Right atrium auricular region (tissue), 2 donors: ENCODE measurements at places on chromosomes 6 and 20. TPM values are rescaled to one million over a fixed set of nuclear protein-coding genes. Genes with fewer than 3 reads are reported as not detected.

- no peak for DNase-seq
Measured at GRCh38 chr6:20242397-20242796, 30.1 kb upstream of the MBOAT1 start.

DNA sequence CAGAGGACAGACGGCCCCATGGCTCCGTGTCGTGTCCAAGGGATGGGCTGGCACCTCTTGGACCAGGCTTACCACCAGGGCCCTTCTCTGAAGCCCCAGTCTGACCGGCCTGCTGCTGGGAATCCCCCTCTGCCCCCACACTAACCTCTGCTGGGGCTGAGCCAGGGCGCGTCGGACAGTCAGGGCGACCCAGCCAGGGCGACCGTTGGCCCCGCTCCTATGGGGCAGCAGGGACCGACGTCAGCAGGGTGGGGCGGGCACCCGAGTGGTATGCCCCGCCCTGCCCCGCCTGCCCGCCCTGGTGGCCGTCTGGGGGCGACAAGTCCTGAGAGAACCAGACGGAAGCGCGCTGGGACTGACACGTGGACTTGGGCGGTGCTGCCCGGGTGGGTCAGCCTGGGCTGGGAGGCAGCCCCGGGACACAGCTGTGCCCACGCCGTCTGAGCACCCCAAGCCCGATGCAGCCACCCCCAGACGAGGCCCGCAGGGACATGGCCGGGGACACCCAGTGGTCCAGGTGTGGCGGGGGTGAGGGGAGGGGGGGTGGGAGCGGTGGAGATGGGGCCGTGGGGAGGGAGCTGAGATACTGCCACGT, at the start of gene SLC17A9:
SLC17A9 (plus strand) TSS at position 337 of the 595 bp plus-strand sequence; CDS start at position 459, 122 bp downstream.
- DNase-seq = peak; percentile 73

GRCh38 chr20:19440660-19441527, 228.5 kb downstream of the SLC24A3 start:
- no peak for DNase-seq

DNA sequence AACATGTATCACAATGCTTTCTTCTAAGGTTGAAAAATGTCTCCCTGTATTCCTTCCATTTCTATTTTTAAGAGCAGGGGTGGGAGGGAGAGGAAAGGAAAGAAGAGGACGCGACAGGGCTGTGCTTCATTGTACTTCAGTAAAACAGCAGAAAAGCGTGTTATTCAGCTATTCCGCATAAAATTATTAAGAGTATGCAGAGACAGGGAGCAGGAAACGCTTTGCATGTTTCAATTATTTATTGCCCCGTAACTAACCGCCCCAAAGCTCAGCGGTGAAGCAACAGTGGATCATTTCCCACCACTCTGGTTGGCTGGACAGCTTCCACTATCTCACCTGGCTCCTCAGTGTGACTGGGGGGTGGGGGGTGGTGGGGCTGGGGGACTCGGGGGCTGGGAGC, 188.9 kb downstream of the TTLL2 start:
- no peak for DNase-seq

DNA sequence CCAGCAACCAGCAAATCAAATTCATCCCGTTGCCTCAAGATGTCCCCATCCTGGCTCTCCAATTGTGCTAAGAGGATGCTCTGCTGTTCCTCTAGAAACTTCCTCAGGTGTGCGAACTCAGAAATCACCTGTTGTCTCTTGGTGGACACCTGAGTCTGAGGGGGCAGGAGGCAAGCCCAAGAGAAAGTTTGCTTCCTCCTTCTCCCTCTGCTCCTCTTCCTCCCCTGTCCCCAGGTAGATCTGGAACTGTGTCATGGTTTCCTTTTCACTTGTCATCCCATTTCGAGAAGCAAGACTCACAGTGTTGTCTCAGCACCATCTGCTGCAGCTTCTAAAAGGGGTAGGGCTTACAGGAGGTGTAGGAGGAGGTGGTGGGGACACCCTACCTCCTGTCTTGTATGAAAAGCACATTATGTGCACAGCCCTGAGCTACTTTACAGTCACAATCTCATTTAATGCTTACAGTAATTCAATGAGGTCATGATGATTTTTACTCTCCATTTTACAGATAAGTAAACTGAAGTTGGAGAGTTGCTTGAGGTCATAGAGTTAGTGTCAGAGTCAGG, 2.5 kb downstream of the TRIM10 start:
- DNase-seq = no peak

DNA sequence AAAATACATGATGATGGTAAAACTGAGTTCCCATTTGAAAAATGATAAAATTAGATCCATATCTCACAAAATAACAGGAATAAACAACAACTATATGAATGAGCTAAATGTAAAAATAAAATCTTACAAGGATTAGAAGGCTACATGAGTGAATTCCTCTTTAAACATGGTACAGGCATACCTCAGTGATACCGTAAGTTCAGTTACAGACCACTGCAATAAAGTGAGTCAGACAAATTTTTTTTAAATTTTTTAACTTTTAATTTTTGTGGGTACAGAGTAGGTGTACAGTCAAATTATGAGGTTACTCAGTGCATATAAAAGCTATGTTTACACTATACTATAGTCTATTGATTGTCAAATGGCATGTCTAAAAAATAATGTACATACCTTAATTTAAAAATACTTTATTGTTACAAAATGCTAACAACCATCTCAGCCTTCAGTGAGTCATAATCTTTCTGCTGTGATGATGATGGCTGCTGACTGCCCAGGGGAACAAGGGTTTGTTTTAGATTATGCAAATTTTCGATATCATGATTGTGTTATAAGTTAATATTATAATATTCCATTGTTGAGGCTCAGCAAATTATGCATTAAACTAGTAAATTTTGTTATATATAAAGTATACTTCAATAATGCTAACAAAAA, 222.8 kb upstream of the RUNX2 start:
- no peak for DNase-seq

Gene TTBK1
- 0.15 TPM for total RNA-seq

GRCh38 chr6:116450769-116451740, 10.1 kb upstream of the CALHM6 start:
- DNase-seq = no peak

Gene TFAP2D
- not detected for total RNA-seq

DNA sequence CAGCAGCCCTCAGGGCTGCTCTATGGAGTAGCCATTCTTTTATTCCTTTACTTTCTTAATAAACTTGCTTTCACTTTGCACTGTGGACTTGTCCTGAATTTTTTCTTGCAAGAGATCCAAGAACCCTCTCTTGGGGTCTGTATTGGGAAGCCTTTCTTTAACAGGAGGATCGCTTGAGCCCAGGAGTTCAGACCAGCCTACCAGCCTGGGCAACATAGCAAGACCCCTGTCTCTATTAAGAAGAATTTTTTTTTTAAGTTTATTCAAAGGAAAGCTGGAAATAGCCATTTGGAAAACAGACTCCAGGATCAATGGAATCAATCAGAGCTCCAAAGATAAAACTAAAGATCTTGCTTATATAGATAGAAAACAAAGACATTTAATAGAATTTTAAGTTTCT, 29.1 kb downstream of the OR2B2 start:
- no peak for DNase-seq

GRCh38 chr6:38493931-38494547, 145.7 kb downstream of the BTBD9 start:
- DNase-seq = peak; percentile 93

GRCh38 chr6:132132422-132132821, 181.2 kb upstream of the CCN2 start:
- no peak for DNase-seq

Gene GJA10
- not detected for total RNA-seq

Gene EYA2
- total RNA-seq = 2.6 TPM

Gene CCN2
- total RNA-seq = 203 TPM

DNA sequence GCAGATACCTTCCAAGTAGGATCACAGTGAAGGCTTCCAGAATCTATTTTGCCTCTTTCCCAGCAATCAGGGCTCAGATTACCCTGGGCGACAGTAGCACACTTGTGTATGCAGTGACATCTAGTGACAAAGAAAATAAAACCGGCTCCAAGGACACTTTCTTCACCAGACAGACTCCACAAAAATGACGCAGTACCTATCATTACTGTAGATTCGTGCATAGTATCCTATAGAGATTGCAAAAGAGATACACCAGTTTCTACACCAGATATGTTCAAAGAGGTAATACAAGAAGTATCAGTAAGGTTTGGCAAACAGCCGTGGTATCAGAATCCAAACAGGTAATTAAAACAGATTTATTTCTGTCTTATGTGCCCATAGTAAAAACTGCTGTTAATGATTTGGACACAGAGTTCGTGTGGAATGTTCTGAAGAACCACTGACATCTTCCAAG, 600.4 kb upstream of the JAG1 start:
- no peak for DNase-seq

DNA sequence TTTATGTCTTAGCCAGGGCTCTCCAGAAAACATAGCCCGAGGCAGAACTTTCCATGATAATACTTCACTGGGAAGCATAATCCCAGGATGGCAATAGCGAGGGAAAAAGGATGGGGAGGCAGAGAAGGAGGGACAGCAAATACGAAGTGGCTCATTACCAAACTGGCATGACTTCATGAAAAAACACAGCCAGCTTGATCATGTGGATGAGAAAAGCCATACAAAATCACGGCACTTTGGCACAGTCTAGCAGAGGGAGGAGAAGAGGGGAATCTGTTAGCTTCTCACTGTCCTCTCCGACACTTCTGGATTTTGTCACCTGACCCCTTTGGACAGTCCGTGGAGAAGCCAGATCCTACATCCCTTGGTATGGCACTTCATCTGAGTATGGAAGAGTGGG, 212.5 kb upstream of the GRIK2 start:
- DNase-seq = no peak
